ENCODE measurements at places on chromosomes 5 and 9.

DNA sequence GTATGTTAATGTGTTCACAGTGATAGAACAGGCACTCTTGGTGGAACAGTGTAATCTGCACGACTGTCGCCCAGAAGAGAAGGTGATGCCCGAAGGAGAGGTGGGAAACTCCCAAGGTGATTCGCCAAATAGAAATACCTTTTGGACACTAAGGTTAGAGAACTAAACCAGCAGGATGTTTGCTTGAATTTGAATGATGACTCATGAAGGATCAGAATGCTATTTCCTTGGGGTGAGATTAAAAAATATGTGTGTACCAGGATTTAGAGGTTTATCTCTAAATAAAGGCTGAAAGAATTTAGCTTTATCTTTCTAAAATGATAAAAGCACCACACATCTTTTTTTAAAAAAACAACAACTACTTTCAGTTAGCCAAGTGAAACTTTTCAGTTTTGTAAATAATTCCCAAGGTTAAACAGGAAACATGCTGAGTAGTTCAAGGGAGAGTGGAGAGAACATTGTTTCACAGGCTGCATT is 297.4 kb upstream of the TAS2R1 start:
- DNase-seq, result no peak

DNA sequence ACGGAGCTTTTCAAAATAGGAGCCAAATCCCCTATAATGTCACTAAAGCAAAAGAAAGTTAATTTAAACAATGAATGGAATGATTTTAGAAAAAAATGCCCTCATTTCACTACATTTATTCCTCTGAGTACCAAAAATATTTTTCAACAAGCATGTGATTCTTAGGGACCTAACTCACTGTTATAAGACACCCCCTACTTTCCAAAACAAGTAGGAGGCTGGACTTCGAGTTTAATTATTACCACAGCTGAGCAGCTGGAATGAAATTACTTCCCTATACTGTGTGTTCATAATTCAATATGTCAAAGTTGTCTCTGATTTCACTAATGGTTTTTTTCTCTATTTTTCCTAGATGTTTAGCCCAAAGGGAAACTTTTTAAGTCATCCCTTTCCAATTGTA is 61.6 kb downstream of the SAXO1 start:
- no peak for DNase-seq

DNA sequence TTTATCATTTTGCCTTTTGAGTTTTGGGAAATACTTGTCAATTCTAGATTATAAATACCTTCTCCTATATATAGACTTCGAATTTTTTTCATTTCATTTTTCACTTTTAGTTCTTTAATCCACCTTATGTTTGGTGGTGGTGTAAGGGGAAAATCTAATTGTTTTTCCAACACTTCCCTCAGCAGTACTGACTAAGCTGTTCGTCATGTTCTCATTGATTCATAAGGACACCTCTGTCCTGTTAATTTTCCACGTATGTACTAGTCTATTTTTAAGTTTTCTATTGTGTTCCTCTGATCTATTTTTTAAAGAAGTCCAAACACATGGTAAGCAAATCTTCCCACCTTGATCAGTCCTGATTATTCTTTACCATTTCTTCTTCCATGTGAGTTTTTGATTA is 254.2 kb downstream of the SYK start:
- DNase-seq, result no peak

DNA sequence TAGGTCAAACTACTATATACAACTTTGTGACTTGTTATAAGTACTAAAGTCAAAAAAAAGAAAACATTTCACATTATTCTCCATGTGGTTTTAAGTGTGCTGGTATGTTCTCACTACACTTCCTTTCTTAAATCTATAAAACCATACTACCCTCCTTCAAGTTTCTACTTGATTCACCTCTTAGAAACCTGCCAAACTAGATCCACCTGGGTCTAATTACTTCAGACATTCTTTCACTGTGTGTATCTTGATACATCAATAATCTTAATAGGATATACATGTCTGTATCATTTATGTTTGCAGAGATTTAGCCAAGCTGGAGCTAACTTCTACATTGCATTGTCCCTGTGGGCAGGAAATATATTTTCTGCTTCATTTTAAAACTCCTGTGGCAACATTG is 1012.6 kb downstream of the EFNA5 start:
- no peak for DNase-seq

DNA sequence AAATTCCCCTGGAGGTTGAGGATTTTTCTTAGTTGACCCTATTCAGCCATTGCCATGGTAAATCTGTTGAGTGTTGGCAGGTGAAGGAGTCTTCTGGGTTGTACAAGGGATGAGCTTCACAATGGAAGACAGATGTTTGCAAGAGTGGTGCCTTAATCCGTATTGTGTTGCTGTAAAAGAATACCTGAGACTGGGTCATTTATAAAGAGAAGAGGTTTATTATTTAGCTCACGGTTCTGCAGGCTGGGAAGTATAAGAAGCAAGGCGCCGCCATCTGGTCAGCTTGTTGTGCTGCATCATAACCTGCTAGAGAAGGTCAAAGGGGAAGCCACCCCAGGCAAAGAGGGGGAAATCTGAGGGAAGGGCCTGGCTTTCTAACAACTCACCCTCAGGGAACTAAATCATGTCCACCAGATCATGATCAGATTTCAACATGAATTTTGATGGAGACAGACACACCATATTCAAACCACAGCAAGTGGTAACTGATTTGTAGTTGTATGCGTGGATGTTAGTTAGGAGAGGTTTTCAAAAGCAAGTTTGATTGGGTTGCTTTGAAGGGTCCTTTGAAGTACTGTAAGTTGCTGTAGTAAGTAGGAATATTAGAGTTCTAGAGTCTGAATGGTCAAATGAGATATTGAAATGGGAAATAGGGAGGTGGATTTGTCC is 2.5 kb downstream of the TNPO1 start:
- no peak for DNase-seq

GRCh38 chr5:61800450-61800849 is 468.4 kb downstream of the ZSWIM6 start:
- no peak for DNase-seq

- no peak for DNase-seq
Observed at GRCh38 chr9:72390907-72391306, 25.9 kb upstream of the ZFAND5 start.

GRCh38 chr5:134541736-134542376 is 16.4 kb downstream of the JADE2 start:
- no peak for DNase-seq

DNA sequence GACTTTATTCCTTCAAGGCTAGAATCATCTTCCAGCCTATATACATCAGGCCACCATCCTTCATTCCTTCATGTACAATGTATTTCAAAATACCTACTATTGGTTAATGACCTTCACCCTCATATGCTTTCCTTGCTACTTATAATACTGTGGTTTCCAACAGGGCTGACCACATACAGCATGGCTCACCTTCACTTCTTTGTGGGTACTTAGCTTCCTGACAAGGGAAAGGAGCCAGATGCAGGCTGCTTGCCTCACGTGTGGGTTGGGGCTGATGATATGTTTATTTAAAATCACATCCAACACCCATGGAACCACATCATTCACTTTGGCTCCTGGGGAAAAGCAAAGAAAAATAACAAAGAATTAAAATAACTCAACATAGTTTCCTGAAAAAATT is 63.9 kb upstream of the OR2K2 start:
- DNase-seq, result no peak

- peak; percentile 55 for DNase-seq
Observed at GRCh38 chr5:157511651-157512644, 51.9 kb downstream of the NIPAL4 start.

- DNase-seq, result no peak
Observed at GRCh38 chr5:66757834-66758371, 161.7 kb downstream of the MAST4 start.

DNA sequence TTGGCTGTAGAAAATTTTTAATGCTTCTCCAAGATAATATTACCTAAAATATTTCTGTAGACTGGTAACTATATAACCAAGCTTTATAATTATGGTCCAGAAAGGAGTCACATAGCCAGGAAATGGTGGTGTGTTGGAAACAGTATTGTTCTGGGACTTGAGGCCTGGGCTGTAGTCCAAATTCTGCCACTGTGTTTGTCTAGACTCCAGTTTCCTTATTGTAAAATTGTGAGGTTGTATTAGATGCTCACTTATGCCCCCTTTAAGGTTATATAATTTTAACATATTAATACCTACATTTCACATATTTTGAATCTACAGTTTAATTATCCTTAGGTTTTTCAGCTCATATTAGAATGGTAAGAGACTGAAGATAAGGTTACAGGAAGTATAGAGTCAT is 42.4 kb downstream of the STX17 start:
- DNase-seq, result no peak

DNA sequence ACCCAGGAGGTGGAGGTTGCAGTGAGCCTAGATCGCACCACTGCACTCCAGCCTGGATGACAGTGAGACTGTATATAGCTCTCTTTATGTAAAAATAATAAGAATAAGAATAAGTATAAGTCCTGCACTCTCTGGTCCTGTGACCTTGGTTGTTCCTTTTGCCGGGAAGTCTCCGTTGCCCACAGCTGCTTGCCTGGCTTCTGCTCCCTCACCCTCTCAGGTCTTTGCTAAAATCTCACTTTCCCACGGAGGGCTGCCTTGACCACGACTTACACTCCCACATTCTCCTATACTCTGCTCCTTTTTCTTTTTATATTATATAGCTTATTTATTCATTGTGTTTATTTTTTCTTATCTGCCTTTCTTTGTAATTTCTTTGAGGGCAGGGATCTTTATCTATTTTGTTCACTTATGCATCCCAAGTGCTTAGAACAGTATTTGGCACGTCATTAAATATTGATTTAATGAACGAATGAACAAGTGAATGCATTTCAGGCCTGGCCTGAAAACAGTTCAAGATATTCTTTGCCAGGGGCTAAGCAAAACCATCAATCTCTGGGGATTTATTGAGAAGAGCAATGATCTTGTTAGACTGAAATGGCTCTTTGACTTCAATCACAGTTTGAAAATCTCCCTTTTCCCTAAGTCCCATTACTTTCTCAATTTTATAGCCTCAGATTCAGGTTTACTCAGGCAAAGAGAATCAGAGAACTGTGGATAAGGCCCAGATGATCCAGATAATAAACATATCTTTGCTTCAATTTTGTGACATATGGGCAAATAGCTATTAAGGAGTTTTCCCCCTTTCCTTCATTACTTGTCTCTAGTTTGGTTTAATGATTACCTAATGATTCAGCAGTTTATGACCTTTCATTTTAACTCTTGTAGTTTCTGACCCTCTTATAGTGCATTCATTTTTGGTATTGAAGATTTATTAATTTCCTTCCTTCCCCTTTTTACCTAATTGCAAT is 60.8 kb upstream of the TMC1 start:
- DNase-seq, result no peak

DNA sequence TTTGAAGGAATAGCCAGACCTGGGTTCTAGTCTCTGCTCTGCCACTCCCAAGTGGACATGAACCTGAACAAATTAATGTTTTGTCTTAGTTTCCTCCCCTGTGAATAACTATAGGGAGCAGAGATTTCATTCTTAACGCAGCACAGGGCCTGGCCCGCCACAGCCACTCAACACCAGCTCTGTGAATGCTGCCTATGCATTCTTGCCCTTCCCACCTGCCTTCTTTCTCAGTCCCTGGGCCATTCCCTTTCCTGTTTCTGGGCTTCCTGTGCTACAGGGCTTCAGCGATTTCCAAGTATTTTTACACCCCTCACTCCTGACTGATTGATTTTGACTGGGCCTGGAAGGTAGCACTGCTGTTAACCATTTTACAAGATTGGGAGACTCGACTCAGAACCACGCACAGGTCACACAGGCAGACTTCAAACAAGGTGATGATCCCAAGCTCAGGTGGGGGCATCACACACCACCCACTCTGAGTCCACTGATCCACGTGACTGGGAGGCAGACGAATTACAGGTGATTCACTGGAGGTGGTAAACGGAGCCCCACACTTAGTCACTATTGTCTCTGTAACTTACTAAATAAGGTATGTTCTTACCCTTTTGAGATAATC is 21.4 kb downstream of the PTPN3 start:
- no peak for DNase-seq

DNA sequence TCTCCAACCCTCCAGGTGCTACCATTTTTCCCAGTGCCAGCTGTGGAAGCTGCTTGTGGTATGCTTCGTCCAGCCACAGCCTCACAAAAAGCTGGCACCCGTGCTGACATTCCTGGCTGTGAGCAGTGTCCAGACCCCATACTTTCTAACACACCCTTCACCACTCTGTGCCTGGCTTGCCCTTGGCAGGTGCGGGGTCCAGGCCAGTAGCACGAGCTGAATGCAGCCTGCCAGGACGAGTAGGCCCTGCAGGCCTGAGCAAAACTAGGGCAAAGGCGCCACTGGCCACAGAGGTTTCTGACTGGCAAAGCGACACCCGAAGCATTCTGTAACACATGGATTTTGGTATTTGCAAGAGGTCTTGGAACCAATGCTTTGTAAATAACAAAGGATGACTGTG is 26.0 kb upstream of the GHR start:
- DNase-seq, result no peak

- no peak for DNase-seq
Observed at GRCh38 chr5:54446379-54446732, 9.1 kb upstream of the HSPB3 start.

- no peak for DNase-seq
Observed at GRCh38 chr5:142748132-142748531, 22.0 kb upstream of the ARHGAP26 start.

GRCh38 chr9:129547869-129548570 is 72.9 kb downstream of the C9orf50 start:
- DNase-seq, result no peak

- DNase-seq, result no peak
Observed at GRCh38 chr5:122773619-122774018, 1.3 kb upstream of the SNX2 start.

DNA sequence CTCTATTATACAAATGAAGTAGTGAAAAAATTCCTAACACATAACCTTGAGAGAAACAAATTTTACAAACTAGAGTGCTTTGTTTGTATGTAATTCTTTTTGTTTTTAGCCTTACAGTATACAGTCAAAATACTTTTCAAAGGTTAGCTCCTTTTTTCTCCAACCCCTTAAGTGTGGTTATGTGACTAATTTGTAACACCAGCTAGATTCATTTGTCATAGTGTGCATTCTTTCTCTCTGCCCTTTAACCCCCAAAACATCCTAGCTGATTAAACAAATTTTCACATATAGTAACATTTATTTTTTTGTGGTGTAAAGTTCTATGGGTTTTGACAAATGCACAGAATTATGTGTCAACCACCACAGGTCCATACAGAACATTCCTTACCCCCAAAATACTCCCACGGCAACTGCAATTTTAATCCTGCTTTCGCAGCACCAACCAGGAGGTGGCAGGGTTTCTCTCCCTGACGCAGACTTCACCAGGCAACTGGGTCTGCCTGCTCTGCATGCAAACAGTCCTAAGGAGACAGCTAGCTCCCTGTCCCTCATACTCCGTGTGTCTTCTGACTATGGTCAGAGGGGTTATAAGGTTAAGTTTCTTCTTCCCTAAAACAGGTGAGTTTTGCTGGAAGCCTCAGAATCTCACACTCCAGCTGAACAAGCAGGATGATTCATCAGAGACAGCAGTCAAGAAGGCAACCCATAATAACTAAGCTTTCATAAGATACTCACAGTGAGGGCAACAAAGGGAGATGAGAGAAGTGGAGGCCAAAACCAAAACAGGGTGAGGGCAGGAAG is 44.5 kb upstream of the NR5A1 start:
- DNase-seq, result peak; percentile 18
